ENCODE measurements at places on chromosomes 5 and 9.

DNA sequence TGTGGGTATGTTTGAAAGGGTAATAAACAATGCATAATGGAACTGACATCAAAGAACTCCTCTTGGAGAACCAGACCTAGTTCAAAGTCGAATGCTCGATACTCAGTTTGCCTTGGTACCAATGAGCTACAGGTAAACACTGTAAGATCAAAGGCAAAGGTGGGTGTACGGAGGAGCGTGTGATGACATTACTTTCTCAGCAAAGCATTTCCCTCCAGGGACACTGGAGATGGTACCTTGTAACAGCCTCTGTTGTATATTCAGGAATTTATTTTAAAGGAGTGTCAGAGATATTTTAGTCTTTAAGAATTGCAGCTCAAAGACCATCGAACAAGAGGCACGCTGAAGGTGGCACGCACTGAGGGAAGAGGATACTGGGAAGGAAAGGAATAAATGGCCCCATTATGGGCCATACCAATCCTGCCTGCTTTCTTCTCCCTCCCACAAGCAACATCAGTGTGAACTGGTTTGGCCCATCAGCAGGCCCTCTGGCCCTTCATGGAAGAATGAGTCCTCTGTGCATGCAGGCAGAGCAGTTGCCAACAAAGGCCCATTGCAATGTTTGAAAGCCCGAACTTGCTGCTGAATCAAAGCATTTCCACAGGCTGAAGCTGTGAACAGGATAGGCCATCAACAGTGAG lies 410.2 kb downstream of the ACTL7B start:
- DNase-seq: no peak

- no peak for DNase-seq
These were observed 249.1 kb downstream of the DIRAS2 start for GRCh38 chr9:90393365-90394152.

- no peak for DNase-seq
These were observed 210.3 kb downstream of the FANCC start for GRCh38 chr9:95107001-95107749.

DNA sequence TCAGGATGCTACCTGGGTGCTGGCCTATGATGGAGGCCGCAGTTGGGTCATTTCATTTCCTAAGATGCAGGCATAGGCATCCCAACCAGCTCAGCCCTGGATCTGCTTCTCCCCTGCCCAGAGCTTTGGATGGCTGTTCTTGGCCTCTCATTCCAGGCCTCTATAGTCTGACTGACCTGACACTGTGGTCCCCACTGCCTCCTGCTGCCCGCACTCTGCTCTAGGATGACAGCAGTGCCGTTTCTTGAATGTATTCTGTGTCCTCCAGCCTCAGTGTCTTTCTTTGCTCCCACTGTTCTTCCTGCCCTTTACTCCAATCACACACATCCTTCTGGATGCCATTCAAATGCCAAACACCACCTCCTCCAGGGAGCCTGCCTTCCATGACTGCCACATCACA lies 235.7 kb downstream of the HSPA4 start:
- DNase-seq: no peak

DNA sequence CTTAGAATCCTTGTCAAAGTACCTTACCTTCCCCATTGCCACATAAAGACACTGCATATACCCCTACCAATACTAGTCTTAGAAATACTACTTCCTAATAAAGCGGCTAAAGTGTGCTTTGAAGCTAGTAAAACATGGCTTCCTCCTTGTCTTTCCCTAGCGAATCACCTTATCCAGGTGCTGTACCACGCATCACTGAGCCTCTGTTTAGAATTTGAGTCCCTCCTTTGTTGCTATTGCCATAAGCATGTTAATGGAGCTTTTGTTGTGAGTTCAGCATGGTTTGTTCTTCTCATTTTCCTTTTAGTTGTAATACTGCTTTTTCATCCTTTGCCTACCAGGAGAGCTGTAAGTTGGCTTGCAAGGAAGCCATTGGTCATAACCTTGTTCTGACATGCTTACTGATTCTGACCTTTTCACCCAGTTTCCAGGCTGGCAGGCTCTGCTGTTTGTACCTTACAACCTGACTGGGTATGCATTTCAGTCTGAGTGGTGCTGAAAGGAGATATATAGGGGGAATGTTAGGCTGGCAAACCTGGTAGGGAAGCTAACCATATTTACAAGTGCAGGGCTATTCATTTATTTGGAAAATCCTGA lies 49.8 kb downstream of the LMNB1 start:
- DNase-seq: no peak

- DNase-seq: no peak
These were observed 21.2 kb downstream of the SLC6A3 start for GRCh38 chr5:1423901-1424603.
